ENCODE measurements at places on chromosomes 13 and 19.

DNA sequence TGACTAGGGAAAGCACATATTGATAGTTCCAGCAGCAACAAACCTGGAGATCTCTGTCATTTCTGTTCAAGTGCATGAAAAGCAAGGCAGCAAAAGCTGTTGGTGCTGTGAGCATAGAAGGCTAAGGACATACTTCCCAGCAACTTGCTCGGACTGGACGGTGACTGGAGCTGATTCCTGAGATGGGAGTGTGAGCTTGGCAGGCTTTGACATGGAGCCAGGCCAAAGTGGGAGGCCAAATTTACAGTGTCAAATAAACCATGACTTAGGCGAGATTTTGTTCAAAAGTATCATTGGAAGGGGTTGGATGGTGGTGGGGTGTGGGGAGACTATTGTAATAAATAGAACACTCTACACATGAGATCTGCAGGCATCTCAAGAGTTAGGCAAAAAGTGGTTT is 5.9 kb upstream of the ARGLU1 start:
- DNase-seq = no peak

DNA sequence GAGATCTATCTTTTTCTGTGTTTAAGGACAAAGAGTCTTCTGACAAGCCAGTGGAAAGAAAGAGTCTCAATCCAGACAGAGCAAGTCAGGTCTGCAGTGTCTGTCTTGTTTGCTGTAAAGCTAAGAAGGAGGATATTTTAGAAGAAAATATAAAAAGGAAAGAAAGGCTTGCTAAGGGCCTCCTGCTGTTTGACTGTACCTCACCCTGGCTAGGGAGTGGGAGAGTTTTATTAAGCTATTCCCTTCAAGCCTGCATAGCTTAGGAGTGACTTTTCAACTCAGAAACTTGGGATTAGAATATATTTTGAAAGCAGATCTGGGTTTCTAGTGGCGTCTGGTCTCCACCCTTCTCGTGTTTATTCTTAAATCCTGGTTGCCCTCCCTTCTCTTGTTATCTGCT is 460.0 kb downstream of the COG6 start:
- no peak for DNase-seq

GRCh38 chr19:12952488-12953137 is 4.4 kb downstream of the GADD45GIP1 start:
- no peak for DNase-seq

DNA sequence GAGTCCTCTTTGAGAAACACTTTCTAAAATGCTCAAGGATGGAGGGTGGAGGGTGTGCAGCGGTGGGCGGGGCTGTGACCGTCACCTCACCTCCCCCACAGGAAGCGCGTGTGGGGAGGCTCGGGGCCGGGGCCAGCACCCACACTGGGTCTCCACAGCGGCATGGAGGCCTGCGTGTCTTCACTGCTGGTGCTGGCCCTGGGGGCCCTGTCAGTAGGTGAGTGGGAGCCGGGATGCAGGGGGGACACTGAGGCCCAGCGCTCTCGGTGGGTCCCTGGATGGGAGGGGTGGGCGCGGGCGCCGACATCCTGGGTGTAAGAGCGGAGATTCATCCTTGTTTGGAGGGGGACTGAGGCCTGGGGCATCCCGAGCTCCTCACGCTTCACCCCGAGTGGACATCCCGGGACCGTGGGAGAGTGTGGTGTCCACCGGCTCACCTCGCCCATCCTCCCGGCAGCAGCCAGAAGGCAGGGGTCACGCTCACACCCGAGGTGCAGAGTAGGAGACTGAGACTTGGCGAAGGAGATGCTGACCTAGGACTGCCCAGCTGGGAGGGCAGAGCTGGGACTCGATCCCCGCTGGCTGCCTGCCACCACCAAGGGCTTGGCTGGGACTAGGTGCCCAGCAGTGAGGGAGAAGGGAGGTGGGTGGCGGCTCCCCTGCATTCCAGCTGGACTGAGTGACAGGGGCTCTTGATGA is at the start of gene GZMM:
GZMM (plus strand) TSS at position 144 of the 699 bp plus-strand sequence; CDS start at position 163, 19 bp downstream.
- DNase-seq = peak; percentile 62

DNA sequence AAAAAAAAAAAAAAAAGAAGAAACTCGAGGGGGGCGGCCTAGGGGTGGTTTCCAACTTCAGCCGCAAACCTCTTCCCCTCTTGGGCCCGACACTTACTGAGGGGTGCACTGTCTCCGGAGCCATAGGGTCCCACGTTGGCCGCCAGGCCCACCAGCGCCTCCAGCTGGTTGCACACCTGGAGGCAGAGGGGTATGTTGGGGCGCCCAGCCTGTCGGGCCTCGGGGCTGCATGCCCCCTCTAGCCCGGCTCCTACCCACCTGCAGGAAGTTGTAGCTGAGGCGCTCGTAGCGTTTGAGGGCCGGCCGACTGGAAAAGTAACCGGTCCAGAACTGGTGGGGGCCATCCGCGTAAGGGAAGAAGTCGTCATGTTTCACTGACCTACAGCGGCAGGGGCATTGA is 8.6 kb downstream of the MAN2B1 start:
- no peak for DNase-seq

- no peak for DNase-seq
These were observed 67.1 kb downstream of the KDM4B start for GRCh38 chr19:5035793-5036697.

DNA sequence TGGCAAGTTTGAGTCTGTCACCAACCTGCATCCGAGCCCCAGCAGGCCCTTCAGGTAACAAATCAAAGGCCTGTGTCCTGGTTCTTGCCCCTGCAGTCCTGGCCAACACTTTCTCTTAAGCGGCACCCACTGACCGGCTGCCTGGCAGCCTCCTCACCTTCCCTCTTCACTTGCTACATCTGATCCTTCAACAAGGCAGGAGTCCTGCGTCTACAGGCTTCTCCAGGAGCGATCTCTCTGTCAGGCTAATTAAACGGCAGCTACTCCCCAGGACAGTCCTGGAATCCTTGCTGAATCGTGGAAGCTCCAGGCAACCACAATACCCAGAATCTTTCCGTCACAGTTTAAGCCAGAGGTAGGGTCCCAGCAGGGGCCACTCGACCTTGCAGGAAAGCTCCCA is 41.1 kb upstream of the GAS6 start:
- no peak for DNase-seq
